ENCODE measurements at places on chromosomes 1 and 21.

DNA sequence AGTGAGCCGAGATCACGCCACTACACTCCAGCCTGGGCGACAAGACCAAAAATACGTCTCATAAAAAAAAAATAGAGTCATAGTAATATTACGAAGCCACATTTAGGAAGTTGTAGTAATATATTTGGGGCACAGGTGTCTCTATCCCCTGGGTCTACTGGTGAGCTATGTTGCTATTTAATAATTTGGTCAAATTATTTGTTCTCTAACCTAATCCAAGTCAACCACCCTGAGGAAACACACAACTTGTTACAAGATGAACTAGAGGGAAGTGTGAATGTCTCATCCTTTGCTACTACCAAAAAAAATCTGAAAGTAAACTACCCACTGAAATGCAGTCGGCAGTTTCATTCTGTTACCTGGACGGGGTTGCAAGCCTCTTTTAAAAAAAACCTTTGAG lies 35.3 kb downstream of the RGS8 start:
- DNase-seq, result no peak

DNA sequence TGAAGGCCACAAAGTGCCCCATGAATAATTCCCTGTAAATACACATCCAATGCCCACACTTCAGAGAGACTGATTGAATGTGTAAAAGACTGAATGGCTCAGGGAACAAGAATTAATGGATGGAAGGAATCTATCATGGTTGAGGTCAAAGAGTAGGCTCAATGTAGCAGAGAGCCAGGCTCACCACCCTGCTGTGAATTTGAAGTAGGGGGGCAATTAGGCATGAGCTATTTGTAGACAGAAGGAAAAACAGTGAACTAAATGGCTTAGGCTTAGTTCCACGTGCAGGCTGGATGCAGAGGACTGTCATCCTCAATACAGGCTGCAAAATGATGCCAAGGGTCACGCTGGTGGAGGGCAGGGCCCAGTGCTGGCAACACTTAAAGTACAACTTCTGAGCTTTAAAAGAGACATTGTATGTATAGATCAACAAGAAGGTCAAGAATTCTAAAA lies 22.9 kb upstream of the IGSF3 start:
- DNase-seq, result no peak

GRCh38 chr21:19767546-19767945 lies 1230.7 kb upstream of the NCAM2 start:
- DNase-seq, result no peak

GRCh38 chr1:103447471-103447870 lies 78.0 kb upstream of the RNPC3 start:
- DNase-seq, result no peak

DNA sequence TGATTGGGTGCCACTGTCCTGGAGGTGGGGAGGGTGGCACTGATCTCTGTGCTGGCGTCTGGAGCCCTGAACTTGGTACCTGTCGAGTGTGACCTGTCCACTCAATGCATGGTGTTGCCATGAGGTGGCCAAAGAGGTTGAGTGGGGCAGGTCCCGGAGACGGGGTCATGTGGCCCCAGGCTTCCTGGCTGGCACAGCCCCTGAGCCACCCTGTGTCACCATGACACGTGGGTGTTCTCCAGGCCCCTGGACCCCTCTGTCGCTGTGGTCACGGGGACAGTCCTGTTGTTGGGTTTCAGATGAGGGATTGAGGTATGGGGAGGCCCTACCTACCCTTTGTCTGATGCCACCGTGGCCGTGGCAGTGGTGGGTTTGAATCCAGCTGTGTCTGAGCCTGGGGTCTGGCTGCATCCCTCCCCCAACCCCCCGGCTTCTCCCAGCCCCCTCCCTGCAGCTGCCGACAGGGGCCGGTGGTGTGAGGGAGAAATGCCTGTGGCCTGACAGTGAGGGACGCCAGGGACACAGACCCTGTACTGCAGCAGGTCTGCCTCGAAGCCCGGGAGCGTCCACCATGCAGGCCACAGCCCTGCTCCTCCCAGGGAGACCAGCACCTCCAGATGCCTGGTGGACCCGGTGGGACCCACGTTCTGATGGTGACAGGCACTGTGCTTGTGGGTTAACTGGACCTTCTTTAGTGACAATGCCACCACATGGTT lies 12.0 kb downstream of the TRPM2 start:
- DNase-seq, result no peak

DNA sequence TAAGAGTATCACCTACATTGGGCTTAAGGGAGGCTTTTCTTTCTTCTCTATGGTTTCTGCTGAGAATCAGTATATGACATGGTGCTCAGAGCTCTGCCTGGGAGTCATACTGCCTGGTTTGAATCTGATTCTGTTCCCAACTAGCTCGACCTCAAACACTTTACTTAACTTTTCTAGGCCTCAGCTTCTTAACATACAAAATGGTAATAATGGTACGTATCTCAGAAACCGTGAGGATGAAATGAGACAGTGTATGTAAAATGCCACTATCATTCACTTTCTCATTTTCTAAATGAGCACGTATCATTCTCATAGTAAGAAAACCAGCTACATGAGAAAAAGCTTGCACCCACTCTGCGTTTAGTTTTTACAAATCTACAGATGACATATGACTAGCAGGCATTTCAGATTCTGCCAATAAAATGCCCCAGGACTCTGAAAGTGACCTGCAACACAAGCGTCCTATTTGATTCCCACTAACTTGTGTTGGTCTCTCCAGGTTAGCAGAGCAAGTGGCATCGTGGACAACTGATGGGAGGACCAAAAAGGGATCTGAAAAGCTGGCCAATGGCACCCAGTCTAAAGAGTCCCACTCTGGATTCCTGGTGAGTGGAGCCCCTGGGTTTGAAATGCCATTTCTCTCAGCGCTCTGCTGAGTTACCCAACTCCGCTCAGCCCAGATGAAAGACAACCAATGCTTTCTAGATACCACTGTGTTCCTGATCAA lies 6.1 kb downstream of the CTNNBIP1 start:
- DNase-seq, result no peak

DNA sequence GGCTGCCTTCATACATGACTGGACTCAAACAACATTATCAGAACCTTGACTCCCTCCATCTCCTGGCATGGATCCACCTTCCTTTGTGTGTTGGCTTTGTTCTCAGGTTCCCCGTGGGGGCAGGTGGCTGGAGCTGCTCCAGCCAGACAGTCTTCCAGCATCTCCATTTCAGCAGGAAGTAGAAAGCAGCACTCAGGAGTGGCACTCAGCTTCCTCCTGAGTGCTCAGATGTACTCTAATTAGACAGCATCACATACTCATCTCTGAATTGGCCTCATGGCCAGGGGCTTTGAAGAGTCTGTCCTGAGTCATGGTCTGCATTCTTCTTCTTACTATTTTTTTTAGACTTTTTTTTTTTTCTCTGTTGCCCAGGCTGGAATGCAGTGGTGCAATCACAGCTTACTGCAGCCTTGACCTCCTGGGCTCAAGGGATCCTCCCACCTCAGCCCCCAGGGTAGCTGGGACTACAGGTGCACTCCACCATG lies 27.9 kb downstream of the OVAAL start:
- DNase-seq, result no peak

- DNase-seq, result no peak
Measured at GRCh38 chr1:23354245-23354644, 10.2 kb upstream of the HNRNPR start.

DNA sequence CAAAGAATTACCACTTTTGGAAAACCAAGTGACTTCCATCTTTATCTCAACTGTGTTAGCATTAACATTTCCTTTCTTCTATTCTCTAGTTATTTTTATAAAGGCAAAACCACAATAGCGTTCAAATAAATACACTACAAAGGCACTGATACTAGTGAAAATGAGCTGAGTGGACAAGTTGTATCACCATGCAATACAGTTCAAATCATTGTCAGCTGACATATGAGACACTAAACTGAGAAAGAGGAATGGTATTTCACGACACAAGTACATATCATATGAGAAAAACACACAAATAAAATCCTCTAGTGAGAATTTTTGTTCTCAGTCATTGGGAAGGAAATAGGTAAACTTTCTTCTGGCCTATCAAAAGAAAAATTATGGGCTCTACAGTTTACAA lies 26.2 kb downstream of the ENAH start:
- no peak for DNase-seq

DNA sequence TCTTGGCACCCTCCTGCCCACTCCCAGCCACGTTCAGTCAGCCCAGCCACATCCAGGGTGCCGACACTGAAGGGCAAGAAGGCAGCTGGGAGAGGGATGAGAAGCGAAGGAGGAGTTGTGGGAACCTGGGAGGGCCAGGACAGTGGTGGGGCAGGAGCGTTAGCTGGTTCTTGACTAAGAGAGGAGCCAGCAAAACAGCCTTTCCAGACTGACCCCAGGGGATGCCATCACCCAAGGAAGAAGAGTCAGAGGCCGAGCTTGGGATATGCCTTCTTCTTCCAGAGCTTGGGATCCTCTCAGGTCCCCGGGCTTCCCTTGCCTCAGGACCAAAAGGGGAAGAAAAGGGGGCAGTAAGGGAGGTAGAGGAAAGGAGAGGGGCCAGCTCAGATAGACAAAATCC lies 7.2 kb downstream of the INKA2 start:
- DNase-seq, result no peak

DNA sequence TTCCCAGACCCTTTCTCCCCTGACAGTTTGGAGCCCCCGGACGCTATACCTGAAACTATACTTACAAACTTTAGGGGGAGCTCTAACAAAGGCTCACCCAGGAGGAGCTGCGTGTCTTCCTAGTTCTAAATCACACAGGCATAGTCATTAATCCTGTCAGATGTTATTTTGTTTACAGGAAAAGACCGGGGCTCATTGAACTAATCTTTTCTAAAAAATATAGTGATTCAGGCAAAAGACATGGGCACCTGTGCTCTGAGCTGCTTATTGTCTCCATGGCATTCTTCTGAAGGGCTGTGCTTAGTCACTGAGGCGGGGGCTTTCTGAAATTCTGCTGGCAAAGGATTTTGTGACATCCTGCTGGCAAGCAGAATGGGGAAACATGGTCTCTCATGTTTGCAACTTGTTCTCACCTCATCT lies 1577.0 kb downstream of the NCAM2 start:
- DNase-seq, result no peak

DNA sequence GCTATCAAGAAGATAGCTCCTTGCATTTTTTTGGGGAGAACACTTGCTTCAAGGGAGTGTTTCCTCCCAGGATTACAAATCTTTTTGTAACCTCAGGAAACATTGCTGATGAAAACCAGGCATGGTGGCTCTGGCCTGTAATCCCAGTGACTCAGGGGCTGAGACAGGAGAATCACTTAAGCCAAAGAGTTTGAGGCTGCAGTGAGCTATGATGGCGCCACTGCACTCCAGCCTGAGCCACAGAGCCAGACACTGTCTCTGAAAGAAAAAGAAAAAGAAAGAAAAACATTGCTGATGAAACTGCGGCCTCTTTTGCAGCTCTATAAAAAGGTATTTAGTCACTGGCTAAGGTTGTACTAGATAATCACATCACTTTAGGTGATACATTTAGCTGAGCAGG lies 7.3 kb downstream of the RNU1-2 start:
- DNase-seq, result no peak

DNA sequence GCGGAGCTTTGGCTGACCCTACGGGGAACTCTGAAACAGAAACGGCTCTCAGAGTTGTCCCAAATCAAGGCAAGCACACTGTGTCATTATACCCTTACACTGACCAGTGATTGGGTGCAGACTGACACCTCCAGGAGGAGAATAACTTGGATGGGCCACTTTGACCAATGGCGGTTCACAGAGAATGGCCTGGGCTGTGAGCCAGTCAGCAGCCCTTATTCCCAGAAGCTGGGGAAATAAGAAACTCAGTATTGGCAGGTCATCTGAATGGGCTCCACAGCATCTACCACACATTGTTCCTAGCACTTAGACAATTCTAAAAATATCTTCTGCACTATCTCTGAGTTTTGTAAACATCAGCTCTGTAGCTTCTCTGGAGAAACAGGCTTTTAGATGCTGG lies 265.2 kb downstream of the ADGRL2 start:
- DNase-seq, result no peak

DNA sequence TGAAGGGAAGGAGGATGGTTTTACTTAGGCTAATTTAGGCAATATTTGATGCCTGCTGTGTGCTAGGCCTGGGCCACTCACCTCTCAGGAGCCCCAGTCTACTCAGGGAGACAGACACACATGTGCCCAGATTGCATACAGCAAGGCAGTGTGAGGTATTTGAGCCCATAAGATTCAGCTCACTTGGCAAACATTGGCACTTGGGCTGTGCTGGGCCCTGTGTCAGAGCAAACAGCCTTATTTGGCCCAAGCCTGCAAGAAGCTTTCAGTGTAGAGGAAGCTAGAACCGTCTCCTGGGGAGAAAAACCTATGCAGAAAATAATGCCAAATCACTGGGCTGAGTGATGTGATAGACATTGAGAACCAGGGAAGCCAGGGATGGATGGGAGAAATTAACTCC lies 3.9 kb upstream of the SYNC start:
- no peak for DNase-seq

GRCh38 chr1:202562444-202563060 lies 147.7 kb downstream of the SYT2 start:
- no peak for DNase-seq

DNA sequence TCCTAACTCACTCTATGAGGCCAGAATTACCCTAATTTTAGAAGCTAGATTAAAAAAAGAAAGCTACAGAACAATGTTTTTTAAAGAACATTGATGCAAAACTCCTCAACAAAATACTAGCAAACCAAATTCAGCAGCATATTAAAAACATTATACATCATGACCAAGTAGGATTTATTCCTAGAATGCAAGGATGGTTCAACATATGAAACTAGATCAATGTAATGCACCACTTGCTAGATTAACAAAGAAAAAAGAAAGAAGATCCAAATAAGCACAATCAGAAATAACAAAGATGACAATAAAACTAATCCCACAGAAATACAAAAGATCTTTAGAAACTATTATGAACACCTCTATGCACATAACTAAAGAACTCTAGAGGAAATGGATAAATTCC lies 13.3 kb upstream of the PPT1 start:
- no peak for DNase-seq

GRCh38 chr1:4658643-4659628 lies 4.5 kb downstream of the AJAP1 start:
- no peak for DNase-seq

DNA sequence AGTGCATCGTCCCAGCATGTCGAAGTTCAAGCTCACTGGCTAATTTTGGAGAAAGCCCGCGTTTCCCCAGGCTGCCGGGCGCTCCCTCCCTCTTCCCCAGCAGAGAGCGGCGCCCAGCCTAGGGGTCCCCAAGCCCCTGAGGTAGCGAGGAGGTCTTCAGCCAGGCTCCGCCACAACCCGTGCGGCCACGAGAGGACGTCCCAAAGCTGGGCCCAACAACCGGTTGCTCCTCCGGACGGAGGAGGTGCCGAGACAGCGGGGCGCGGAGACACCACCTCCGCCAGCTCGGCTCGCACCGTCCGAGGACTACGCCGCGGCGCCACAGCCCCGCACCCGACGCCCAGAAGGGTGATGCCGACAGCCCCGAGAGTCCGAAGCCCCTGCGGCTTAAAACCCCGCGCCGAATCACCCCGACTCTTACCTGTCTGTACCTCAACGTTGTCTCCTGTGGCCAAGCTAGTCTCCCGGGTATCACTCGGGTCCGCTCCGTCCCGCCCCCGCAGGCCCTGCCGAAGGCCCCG lies at the start of gene DENND2C:
Gene DENND2C (minus strand): TSS at position 488 of the 521 bp plus-strand sequence. CDS start 44,065 bp downstream, outside the sequence.
- no peak for DNase-seq

- DNase-seq, result no peak
Measured at GRCh38 chr1:244713332-244713731, 60.4 kb downstream of the DESI2 start.

Data from stimulated activated CD8-positive, alpha-beta memory T cell treated with anti-CD3 and anti-CD28 coated beads, Interleukin-2, amount 100 ng/mL, for 1 hour (primary cell).